ENCODE measurements at places on chromosomes 1 and 21.

DNA sequence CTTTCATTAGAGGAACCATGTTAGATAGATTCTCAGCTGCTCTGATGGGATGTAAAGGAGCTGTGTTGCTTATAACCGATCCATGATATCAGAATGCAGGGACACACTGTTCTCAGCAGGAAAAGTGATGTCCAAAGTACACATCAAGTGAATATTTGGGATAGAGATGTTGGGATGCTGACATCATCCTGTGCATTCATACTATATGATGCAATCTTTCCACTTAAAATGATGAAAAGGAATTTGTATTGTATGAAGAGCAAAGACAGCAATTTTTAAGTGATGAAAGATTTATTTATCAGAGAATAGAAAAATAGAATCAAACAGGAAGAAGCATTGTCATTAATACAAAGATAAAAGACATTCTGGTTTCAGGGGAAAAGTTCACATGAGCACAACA, 110.1 kb downstream of the ERG start:
- no peak for DNase-seq

GRCh38 chr1:6832531-6833188, 47.4 kb downstream of the CAMTA1 start:
- no peak for DNase-seq

DNA sequence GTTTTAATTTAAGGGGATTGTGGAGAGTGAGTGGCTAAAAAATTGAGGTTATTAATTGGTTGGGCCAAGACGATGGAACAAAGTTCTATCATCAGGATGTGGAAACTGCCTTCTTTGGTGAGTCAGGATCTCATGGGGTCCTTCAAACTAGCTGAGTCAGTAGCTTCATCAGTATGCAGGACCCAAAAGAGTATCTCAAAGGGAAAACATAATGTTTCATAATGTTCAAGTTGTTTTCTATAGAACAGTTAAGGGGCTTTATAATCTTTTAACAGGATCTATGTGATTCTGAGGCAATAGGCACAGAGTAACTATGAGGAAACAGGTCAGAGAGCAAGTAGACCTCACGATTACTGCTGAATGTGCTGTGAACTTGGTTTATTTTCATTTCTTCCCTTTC, 3.2 kb upstream of the OLFML2B start:
- DNase-seq = no peak

DNA sequence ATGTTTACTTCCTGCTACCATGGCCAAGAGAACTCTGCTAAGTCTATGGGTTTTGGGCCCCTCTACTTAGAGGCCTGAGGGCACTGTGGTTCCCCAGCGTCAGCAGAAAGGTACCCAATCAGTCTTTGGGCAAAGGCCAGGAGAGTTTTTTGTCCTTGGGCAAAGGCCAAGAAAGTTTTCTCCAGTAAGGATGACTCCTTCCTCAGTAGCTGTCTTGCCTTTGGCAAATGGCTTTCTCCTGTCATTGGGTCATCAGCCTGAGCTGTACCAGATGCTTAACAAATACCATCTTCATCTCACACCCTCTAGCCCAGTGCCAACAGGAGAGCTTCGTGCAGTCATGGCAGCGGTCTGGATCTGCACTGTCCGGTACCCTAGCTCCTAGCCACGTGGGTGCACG, 199.3 kb upstream of the TMEM51 start:
- DNase-seq = no peak

- DNase-seq = no peak
Measured at GRCh38 chr1:24052220-24052619, 59.7 kb downstream of the MYOM3 start.

GRCh38 chr1:199399996-199400724, 627.4 kb upstream of the NR5A2 start:
- no peak for DNase-seq

DNA sequence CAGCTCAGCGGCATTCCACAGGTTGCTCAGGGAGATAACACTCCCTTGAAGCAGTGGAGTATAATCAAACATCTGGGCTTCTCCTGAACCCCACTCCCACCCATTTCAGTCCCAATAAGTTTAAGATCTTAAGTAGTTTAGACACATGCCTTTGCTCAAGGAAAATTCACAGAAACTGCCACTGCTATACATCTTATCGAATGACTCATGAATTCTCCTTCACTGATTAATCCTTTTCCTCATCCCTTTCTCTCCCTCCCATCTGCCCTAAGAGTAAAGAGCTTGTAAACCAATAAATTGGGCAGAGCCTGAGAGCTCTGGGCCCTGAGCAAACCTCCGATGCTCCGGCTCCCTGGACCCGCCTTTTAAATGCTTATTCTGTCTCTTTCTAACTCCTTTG, 10.2 kb downstream of the VN1R5 start:
- DNase-seq = no peak

DNA sequence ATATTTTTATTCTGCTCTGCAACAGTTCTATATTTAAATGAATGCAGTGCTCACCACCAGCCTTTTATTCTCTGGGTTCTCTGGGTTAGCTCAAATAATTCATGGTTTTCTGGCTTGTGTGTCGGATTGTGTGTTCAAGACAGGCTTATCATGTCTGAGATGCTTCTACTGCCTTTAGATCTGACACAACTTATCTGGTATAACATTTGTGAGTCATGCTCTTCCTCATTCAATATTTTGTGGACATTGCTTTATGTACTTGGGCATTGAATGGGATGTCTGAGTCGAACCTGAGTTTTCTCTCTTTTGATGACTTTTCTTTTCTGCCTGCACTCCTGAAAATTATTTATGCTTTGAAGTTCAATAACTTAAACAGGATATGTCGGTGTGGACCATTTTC, 17.6 kb upstream of the PKP1 start:
- DNase-seq = no peak

DNA sequence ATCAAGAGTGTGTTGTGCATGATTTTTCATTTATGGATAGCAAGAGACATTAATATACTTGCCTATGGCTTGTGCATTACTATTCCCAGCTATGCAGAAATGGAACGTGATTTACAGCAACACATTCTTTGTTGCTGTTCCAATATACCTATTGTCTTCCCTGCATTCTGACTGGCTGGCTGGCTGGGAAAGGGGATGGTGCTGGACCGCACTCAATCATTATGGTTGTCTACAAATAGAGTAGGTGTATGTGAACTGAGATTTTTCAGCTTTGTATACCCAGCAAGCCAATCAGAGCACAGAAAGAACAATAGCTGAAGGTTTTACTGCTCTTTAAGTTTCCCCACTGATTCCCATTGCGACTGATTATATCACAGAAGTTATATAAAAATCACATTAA, 167.5 kb downstream of the ATG4C start:
- DNase-seq = no peak

- DNase-seq = no peak
Measured at GRCh38 chr1:30754684-30755171, 2.8 kb downstream of the LAPTM5 start.

DNA sequence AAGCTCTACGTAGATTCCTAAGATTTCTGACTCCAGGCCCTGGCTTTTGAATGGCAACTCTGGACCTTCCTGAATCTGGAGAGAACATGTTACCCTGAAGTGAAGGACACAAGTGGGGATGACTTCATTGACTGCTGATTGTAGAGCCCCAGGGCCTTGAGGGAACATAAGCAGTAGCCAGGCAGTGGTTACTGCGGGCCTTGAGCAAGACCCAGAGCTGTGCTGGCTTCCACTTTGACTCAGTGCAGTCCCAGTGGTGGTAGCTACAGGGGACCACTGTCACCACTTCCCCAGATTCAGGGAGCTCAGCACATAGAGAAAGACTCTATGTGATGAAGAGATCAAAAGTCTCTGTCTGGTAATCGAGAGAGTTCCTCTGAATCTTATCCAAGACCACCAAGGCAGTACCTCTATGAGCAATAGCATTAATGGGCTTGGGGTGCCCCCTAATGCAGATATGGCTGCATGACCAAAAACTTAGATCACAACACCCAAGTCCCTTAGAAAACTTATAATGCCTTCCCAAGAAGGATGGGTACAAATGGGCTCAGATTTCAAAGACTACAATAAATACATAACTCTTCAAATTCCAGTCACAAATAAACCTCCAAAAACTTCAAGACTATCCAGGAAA, 1278.3 kb downstream of the AMY1C start:
- peak; percentile 35 for DNase-seq

DNA sequence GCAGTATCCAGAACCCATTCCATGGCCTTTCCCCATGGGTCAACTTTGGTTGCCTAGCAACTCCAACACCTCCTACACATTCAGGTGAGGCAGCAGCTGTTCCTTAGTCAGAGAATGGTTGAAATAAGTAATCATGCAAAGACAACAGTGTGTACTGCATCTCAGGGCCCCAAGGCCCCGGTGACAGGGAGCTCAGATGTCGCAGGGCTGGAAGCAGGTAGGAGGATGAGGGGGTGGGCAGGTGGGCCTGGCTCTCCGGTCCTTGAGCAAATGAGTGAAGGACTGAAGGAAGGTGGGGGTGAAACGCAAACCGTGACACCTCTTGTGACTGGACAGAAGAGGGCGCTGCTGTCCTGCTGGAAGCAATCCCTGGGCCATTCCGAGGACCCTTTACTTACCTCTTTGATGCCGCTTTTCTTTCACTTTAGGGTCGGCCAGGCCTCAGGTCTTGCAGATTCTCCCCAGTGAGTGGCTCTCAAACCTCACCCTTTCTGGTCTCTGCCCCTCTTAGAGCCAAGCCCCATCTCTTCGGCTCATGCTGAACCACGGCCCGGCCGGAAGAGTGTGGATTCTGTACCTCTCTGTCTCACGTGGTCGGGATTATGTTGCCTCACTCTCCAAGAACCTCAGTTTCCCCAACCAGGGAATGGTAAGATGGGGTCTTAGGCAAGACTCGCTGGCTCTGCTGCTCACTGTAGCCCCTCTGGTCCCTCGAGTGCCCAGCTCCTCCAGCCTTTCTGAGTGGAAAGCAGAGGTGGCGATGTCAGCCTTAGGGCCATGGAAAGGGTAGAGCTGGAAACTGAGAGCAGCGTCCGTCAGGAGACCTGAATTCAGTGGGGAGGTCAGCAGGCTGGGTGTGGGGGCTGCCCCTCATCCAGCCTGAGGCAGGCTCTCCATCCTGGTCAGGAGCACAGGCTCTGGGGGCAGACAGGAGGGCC, 5.6 kb upstream of the KCNA10 start:
- DNase-seq = peak; percentile 77

DNA sequence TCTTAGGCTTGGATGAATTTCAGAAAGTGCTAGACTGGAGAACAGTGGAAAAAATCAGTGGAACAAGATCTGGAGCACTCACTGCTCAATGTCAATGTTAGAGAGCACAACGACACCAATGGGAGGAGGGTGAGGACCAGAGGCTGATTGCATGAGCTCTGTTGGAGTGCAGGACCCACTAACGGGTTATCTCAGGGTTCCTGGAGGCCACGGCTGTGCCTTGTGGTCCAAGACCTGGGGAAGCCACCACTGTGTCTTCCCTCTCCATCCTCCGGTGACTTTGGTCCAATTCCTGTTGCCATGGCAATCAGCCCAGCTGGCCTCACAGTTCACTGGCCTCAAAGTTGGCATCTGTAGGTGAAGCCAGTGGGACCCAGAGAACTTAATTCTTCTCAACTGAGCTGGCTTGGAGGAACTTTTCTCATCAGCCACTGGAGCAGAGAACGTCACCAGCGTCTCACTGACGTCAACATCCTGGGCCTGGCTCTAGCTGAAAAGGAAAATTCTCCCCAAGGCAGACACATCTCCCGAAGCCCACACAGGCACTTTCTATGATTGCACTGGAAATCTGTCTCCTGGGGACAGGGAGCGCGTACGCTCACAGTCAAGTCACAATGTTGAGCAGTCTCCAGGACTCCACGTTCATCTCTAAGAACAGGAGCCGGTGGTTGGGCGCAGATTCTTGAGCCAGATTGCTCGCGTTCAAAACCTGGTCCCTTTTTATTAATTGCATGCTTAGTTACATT, 21.9 kb upstream of the GPR157 start:
- DNase-seq = no peak

- no peak for DNase-seq
Measured at GRCh38 chr1:201602413-201603265, 63.7 kb downstream of the NAV1 start.

- no peak for DNase-seq
Measured at GRCh38 chr1:25072461-25072860, 142.4 kb upstream of the RUNX3 start.

DNA sequence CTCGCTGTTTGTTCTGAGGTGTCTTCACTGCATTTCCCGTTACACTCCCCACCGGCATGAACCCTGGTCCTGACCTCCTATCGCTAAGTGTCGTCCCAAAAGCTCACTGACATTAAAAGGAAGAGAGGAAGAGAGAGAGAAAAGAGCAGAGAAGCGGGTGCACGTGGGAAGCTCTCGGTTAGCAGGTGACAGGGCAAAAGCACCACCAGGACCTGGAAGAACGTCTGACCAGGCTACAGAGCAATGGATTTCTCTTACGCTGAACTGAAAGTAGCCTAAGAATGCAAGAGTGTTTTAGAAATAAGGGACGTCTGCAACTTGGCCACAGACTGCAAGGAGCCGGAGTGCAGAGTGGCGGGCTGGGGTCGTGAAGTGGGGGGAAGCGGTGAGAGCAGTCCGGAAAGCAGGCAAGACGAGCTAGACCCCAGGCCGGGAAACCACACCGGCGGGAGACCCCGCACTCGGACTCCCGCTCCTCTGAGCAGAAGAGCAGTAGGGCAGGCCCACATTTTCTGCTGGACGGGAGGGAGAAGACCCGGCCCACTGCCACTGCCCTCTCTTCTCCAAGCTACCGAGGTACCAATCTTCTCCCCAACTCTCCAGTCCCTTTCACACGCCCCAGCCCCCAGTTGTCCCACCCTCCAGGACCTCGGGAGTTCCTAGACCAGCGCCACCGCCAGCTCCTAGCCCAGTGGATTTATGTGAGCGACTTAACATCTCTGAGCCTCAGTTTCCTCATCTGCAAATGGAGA, 8.3 kb upstream of the MPZL1 start:
- peak; percentile 37 for DNase-seq

GRCh38 chr1:228037401-228038386, 30.9 kb downstream of the WNT3A start:
- no peak for DNase-seq

DNA sequence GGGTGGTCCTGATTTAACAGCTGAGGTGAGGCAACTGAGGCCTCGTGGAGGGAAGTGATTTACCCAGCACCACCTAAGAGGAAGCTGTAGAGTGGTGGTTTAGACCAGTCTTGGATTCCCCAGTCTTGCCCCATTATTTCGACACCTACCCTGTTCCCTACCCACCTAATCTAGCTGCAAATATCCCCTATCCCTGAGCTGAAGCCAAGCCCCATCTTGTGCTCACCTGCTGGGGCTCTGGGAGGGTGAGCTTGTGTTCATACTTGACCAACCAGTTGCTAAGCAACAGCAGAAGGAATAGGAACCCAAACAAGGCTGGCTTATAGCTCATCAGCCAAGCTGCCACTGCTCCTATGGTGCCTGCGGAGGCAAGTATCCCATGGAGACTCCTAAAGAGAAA, 2.0 kb downstream of the TEX46 start:
- no peak for DNase-seq

- no peak for DNase-seq
Measured at GRCh38 chr1:55980582-55980981, 598.8 kb downstream of the PLPP3 start.

- no peak for DNase-seq
Measured at GRCh38 chr1:83735526-83735925, 263.4 kb downstream of the TTLL7 start.

DNA sequence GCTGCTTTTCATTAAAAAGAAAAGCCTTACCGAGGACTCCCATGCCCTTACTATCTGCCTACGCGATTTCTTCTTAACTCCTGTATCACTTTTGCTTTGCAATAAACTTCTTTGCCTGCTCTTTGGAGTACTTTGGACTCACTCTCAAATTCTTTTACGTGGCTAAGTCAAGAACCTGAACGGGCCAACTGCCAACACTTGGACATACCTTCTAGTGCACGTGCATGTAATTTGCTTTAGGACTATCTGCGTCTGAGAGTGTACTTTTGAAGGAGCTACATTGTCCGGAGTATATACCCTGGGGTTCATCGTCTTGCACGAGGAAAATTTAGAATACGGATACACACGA, 3.6 kb upstream of the OTUD3 start:
- no peak for DNase-seq
